ENCODE measurements at places on chromosomes 6 and 20.

- no peak for DNase-seq
These were observed 326.5 kb upstream of the RUNX2 start for GRCh38 chr6:45001663-45002062.

GRCh38 chr6:22512686-22513427 is 56.5 kb upstream of the HDGFL1 start:
- DNase-seq: no peak

GRCh38 chr6:160030103-160030502 is 61.2 kb downstream of the IGF2R start:
- peak; percentile 58 for DNase-seq

GRCh38 chr20:41892031-41892430 is 273.9 kb upstream of the CHD6 start:
- DNase-seq: no peak

GRCh38 chr6:2528156-2528555 is 222.6 kb downstream of the MYLK4 start:
- DNase-seq: no peak

GRCh38 chr20:38601216-38602184 is at the start of gene ARHGAP40:
ARHGAP40 (plus strand) TSS chr20:38601809.
- no peak for DNase-seq

- DNase-seq: no peak
These were observed 133.1 kb upstream of the PRDM1 start for GRCh38 chr6:105952772-105953690.

DNA sequence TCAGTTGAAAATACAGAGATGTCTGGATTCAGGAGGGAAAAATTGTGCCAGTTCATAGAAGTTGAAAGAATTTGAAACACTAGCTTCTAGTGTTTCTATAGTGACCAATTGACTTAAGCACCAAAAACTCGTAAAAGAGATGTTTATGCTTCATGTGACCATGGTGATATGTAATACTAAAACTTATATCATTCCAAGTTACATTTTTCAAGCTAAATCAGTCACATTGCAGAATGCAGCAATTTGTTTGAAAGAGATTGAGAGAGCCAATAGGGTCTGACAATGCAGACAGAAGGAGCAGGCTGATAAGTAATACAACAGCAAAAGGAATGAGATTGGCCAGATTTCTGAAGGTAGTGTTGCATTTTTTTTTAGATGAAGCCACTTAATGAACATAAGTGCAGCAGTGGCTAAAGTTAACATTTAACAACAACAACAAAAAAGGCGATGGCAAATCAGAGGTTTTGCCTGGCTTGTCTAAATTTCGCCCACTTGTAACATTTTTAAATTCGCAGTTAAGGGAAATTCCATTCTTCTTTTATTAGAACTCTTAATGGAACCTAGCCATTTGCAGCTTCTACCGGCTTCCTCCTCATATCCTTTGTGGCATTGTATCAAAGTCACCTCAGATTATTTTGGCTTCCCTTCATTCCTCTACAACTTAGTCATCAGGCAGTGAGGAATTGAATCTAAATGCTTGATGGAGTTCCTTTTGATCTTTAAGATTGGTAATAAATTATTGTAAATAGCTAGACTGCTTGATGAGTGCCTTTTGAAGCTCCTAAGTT is 484.0 kb upstream of the SOX4 start:
- DNase-seq: no peak

GRCh38 chr6:4849226-4850022 is 73.2 kb downstream of the CDYL start:
- no peak for DNase-seq

- DNase-seq: peak; percentile 64
These were observed 15.6 kb upstream of the UBE2J1 start for GRCh38 chr6:89368107-89368506.

DNA sequence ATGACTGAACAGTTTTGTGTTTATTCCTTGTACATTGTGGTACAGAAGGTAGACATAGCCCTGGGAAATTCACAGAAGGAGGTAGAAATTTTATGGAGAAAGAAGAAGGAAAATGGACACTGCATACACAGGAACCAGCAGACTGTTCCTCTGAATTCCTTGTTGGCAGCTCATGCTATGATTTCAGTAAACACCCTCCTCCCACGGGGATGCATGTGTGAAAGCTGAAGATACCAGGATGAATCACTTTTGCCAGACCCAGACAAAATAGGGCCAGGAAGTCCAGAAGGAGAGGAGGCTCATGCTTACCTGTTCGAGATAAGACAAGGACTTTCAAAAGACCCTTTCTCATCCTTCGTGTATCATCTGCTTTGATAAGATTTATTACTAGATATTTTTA is 110.3 kb upstream of the GGTLC1 start:
- no peak for DNase-seq

DNA sequence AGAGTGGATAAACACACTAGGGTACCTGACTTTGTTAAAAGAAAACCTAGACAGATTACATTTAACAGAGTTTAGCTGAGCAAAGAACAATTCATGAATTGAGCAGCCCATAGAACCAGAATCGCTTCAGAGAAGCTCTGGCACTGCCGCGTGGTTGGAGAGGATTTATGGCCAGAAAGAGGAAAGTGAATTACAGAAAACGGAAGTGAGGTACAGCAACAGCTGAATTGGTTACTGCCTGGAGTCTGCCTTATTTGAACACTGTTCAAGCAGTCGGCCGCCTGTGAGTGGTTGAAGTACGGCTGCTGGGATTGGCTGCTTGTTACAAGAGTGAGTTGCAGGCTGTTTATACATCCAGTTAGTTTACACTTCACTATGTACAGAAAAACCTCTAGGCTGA is 253.8 kb upstream of the CDYL start:
- no peak for DNase-seq

- DNase-seq: no peak
These were observed 103.2 kb upstream of the GRIK2 start for GRCh38 chr6:101290346-101290745.

DNA sequence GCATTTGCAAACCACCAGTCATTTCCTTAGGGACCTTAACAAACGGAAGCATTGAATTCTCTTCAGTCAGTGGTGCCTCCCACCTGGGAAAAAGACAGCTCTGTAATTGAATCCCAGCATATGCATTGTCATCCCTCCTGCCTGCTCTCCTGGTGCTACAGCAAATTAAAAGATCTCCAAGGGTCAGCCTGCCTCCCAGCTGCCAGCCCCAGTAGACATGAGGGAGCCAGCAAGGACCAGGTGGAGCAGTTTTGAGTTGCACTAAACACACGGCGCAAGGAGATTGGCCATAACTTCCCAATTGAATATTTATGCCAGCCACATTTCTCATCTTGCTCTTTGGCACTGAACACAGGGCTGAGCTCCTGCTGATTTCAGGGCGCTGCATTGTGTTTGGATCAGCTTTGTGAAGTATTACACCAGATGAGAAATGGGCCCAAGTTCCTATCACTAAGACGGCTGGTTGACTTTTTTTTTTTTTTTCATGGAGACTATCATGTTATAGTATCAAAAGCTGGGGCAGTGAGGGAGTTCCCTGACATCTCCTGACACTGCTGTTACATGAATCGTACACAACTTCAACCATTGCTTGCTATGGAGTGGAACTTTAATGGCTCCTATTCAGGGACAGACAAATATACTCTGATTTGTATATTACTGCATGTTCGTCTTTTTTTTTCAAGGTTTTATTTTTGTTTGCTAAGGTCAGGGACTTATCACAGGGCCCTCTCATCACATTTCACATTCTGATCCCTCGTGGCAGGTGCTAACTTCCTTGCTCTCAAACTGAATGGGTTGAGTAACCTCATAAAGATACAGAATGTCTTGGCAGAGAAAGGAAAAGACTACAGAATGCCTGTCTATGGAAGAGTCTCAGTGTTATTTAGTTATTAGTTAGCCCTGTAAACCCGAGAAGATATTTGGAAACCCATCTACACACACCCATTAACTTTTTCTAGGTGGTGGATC is 191.1 kb downstream of the EYA4 start:
- DNase-seq: no peak

DNA sequence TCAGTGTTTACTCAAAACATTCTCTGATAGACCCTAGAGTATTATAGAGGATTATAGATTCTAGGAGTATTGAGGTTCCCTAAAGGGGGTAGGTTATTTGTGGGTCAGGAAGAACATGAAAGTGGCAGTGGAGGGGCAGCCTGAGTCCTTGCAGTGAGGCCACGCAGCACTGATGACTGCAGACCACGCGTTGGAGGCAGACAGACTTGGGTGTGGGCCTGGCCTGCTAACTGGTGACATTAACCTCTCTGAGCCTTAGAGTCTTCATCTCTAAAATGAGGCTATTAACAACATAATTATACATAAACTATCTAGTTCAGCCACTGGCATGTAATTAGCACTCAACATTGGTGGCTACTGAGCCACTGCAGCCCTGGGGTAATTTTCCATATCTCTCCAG is 16.1 kb downstream of the MTCL3 start:
- DNase-seq: no peak

DNA sequence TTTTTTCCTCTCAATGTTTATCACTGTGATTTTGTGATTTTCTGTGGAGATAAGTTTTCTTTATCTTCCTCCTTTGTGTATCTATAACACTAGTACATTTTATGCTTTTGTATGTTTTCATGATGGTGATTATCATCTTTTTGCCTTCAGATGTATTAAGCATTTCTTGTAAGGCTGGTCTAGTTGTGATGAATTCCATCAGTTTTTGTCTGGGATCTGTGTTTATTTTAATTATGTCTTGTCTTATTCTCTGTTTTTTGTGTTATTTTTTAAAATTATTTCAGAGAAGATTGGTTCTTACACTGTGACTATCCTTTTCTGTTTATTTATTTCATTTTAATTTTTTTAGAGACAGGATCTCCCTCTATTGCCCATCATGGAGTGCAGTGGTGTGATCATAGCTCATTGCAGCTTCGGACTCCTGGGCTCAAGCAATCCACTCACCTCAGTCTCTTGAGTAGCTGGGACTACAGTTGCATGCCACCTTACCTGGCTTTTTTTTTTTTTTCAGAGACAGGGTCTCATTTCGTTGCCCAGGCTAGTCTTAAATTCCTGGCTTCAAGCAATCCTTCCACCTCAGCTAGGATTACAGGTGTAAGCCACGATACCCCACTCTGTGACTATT is 187.4 kb downstream of the SLC16A10 start:
- no peak for DNase-seq

DNA sequence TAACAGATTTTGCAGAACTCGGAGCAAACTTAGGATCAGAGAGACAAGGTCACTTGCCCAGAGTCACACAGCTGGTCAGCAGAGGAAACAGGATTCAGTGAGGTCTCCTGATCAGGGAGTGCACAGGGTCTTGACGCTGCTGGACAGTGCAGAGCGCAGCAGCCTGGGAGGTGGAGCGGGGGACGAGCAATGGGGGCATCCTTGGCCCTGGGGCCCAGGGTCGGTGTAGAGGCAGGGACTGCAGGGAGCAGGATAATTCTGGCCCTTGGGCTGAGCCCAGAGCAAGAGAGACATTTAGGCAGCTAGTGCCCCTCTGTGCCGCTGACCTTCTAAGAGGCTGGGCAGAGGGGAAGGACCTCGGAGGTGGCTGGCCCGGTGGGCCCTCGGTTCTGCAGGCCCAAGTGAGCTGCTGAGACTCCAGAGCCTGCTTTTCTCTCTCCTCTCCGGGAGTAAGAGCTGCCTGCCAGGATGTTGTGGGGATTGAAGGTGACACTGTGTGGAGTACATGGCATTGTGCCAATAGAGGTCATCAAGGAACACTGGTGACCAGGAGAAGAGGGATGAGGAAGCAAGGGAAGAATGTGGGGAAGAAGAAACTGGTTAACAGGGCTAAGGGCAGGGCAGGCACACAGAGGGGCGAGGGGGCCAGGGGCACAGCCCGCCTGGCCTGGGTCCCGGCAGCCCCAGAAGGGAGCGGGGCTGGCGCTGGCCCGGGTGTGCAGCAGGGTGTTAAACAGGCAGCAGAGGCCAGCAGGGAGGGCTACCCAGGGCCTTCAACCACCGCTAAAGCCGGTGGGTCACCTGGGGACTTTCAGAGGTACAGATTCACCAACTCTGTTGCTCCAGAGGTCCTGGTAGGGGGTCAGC is 122.0 kb downstream of the AGPAT4 start:
- no peak for DNase-seq

- no peak for DNase-seq
These were observed 2.1 kb downstream of the TSPYL4 start for GRCh38 chr6:116251568-116252384.

GRCh38 chr20:11753155-11753554 is 164.5 kb upstream of the BTBD3 start:
- DNase-seq: no peak

DNA sequence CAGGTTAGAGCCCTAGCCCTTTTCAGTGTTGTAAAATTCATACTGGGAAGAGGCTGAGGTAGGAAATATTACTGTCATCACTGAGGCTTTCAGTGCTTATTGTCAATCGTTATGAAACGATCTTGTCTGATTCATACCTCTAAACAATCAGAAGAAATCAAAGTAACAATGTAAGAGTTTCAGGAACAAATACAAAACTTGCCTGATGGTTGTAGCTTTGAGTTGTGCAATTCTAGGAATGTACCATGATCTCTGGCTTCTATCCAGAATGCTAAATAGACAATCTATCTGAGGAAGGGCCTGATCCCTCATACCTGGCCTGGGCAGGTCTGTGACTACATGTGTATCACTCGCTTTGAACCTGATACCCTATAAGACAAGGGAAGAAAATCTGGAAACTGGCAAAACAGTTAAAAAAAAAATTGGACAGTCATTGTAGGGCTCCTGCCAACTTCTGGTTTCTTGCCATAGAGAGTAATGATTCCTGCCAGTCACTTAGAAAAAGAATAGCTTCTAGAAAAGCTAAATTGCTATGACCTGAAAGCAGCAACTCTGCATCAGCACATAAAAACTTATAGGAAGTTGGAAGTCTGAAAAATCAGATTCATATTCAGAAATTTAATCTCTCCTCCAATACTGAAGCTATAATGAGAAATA is 234.7 kb downstream of the BTBD9 start:
- no peak for DNase-seq

DNA sequence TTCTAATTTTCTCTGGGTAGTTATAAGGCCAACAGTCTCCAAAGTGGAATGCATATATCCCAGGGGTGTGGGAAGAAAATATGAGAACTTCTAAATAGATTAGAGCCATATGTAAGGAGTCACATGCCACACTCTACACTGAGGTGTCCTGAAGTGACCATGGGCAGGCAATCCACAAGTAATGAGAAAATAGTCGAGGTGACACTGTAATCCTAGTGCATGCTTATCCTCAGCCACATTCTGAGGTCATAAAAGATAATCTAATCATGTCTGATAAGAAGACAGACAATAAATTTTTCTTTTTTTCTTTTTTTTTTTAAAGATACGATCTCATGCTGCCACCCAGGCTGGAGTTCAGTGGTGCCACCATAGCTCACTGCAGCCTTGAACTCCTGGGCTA is 62.2 kb downstream of the CD164 start:
- no peak for DNase-seq

GRCh38 chr6:83270971-83271719 is 78.0 kb downstream of the RWDD2A start:
- no peak for DNase-seq

DNA sequence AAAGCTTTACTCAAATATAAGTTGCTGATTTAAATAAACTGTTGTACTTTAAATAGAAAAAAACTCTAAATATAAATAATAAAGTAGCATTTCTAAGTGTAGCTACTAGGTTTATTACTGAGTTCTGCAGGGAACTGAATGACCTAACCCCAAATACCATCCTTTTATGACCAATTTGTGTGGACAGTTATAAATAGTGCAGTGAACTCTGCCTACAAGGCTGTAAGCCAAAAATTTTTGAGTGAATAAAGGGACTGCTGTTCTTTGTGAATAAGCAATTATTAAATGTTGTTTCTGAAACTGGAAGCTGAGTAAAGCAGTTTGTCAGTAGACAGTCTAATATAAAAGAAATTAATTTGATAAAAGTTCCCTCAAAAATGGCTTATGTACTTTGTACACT is 90.8 kb upstream of the ELOVL5 start:
- peak; percentile 85 for DNase-seq

- DNase-seq: no peak
These were observed 32.6 kb downstream of the MAP7 start for GRCh38 chr6:136517582-136517981.
